ENCODE measurements at places on chromosomes 1 and 21. TPM values are rescaled to one million over a fixed set of nuclear protein-coding genes. Genes with fewer than 3 reads are reported as not detected.

The CASQ1 gene
- not detected for total RNA-seq

The RPTN gene
- not detected for total RNA-seq

GRCh38 chr1:192524223-192524622 is 51.4 kb upstream of the RGS1 start:
- no peak for DNase-seq

GRCh38 chr1:113659035-113659434 is 100.3 kb downstream of the PHTF1 start:
- no peak for DNase-seq

The TMEM52 gene
- total RNA-seq, result 0.29 TPM

All from H4 (cell line).